AG08396 (cell line): ENCODE measurements at places on chromosomes 6 and 20.

GRCh38 chr6:9527679-9528286 is 887.1 kb downstream of the TFAP2A start:
- no peak for DNase-seq

- peak; percentile 29 for DNase-seq
These were observed 46.9 kb upstream of the BACH2 start for GRCh38 chr6:90343576-90343975.

DNA sequence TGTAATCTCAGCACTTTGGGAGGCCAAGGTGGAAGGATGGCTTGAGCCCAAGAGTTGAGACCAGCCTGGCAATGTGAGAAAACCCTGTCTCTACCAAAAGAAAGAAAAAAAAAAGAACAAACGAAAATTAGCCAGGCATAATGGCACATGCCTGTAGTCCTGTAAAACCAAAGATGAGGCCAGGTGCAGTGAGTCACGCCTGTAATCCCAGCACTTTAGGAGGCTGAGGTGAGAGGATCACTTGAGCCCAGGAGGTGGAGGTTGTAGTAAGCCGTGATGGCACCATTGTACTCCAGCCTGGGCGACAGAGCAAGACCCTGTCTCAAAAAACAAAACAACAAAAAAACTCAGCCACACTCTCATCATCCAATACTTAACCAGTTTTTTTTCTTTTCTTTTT is 32.5 kb upstream of the KIF3B start:
- DNase-seq: no peak

GRCh38 chr20:1875762-1876161 is 19.4 kb upstream of the SIRPA start:
- DNase-seq: no peak

GRCh38 chr6:163739966-163740365 is 325.4 kb downstream of the QKI start:
- DNase-seq: no peak

DNA sequence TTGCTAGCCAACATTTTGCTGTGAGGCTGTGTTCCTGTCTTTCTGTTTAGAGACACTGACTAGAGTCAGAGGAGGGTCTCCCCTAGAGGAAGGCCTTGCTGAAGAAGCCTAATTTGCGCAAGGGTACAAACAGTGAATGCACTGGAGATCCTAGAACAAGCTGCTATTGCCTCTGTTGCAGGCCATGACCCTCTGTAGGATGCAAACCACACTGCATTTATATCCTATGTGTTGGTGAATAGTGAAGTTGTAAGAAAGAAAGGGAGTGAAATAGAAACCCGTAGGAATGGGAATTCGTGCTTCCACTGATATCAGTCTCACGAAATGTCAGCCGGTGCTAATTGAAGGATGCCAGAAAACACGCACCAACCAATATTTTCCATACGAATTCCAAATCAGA is 88.2 kb downstream of the GJA1 start:
- no peak for DNase-seq

DNA sequence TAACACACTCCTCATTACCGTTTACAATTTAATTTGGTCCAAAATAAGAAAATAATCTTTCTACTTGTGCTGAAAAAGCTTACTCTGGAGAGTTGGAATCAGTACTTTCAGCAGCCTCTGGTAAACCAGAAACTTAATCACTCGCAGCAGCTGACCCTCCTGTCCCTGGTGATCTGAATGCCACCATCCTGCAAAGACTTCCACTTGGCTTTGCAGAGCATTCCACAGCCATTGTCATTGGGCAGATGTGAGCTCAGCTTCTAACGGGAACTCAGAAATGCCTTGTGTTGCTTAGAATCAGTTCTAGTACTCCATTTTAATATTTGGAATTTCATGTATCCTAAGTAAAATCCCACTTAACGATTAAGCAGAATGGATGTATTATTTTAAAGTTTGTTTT is 59.7 kb downstream of the PHACTR1 start:
- no peak for DNase-seq

DNA sequence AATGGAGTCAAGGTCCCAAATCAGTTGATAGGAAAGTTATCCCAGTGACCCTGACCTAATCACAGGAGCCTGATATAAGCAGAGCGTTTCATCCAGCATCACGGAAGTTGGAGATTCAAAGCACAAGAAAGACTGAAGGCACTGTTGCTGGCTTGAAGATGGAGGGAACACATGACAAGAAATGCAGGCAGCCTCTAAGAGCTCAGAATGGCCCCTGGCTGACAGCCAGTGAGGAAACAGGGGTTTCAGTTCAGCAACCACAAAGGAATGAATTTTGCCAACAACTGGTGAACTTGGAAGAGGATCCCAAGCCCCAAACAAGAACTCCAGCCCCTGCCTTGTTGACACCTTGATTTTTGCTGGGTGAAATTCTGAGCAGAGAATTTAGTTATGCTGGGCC is 778.5 kb downstream of the MAFB start:
- DNase-seq: no peak

GRCh38 chr20:34621383-34622367 is 55.2 kb downstream of the PIGU start:
- DNase-seq: no peak

- no peak for DNase-seq
These were observed 203.9 kb downstream of the HAO1 start for GRCh38 chr20:7736336-7736735.

- peak; percentile 52 for DNase-seq
These were observed 719 bp downstream of the SMPD2 start for GRCh38 chr6:109441069-109441816.

DNA sequence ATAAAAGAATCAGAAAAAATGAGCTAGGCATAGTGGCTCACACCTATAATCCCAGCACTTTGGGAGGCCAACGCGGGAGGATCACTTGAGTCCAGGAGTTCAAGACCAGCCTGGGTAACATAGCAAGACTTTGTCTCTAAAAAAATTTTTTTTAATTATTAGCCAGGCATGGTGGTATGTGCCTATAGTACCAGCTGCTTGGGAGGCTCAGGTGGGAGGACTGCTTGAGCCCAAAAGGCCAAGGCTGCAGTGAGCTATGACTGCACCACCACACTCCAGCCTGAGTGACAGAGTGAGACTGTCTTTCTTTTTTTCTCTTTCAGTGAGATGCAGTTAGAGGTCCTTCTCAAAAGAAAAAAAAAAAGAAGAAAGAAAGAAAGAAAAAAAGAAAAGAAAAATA is 8.5 kb upstream of the SNRPC start:
- no peak for DNase-seq

DNA sequence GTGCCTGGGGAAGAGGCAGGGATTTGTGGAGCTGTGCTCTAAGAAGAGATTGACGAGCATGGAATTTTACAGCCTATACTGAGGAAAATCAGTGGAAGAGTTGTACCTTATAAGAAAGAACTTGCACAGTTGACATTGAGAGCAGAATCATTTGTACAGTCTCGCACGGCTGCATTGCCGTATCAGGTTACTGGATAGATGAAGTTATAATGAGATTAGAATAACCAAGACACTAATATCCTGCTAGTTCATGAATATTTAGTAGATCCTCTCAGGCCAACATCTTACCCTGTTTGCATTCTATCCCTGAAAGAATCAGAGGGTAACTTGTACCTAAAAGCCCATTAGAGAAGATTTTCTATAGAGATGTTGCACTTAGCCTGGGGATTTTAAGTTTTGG is 447.1 kb downstream of the PREX1 start:
- no peak for DNase-seq

- no peak for DNase-seq
These were observed 5.7 kb downstream of the LAMA2 start for GRCh38 chr6:128888444-128889175.

GRCh38 chr6:49409951-49410542 is 53.0 kb downstream of the MMUT start:
- peak; percentile 48 for DNase-seq

DNA sequence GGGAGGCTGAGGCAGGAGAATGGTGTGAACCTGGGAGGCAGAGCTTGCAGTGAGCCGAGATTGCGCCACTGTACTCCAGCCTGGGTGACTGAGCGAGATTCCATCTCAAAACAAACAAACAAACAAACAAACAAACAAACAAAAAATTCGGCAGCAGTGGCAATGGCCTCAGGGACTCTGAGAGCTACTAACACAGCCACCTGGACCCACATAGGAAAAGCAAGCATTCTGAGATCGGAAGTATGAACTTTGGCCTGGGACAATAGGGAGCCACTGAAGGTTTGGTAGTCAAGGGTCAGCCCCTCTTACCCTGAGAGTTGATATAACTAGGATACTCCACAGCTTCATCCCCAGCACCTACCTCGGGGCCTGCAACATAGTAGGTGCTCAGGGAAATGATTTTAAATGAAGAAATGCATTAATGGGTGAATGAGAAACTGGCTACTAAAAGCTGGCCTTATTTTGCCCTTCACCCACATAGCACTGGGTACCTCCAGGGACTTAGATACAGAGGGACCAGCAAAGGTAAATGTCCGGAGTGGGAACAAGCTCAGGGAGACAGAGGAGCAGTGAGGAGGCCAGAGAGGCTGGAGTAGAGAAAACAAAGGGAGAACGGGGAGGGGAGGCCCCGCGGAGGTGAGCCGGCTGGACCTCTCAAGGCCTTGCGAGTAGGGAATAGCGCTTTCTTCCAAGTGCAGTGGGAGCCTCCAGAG is 46.6 kb upstream of the PTGIS start:
- no peak for DNase-seq

GRCh38 chr20:3723284-3723683 is 9.2 kb upstream of the HSPA12B start:
- no peak for DNase-seq

DNA sequence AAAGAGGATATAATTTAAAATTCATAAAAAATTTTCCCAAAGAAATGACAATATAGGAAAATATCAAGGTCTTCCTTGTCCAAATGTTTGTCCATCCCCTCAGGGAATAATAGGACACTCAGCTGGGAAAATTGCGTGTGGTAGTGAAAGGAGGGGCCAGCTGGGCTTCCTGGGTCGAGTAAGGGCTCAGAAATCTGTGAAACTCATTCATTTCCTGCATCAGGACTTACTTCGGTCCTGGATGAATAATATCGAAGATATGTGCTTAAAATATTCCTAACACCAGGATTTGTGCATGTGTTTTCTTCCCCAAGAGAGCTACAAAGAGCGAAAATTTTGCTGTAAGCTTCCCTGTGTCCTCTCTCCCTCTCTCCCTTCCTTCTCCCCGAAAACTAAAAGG is 118.2 kb upstream of the GJE1 start:
- DNase-seq: peak; percentile 30

- no peak for DNase-seq
These were observed 129.9 kb downstream of the LRFN2 start for GRCh38 chr6:40457261-40457660.

DNA sequence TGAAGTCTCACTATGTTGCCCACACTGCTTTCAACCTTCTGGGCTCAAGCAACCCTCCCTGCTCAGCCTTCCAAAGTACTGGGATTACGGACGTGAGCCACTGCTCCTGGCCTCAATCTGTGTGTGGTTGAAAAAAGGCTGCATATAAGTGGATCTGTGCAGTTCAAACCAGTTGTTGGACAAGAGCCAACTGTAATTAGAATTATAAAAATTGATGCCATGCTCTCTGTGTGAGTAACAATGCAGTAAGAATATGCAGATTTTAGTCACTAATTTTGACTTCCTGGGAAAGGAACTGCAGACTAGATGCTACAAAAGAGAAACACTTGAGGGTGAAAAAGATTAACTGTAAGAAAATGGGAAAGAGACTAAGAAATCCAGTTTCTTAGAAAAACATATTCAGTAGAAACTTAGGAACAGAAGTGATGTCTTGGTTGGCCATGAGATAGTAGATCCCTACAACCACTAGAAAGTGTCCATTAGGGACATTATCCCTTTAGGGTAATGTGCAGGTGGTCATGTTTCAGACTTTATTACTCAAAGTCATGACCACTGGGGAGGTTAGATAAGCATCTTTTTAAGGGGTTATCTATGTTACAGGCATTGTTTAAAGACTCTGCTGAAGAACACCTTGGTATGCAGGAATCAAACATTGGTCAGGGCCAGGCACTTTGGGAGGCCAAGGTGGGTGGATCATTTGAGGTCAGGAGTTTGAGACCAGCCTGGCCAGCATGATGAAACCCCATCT is 26.3 kb downstream of the ITCH start:
- DNase-seq: no peak

- DNase-seq: no peak
These were observed 324.7 kb upstream of the JARID2 start for GRCh38 chr6:14921170-14921569.

DNA sequence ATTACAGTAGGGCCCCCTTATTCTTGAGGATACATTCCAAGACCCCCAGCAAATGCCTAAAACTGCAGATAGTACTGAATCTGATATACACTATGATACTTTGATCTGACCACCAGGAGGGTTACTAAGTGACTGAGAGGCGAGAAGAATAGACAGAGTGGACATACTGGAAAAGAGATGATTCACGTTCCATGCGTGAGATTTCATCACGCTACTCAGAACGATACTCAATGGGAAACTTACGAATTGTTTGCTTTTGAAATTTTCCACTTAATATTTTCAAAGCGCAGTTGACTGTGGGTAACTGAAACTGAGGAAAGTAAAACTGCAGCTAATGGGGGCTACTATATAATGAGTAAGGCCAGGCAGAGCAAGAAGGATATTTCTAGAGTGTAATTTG is 60.8 kb downstream of the STX11 start:
- DNase-seq: no peak

DNA sequence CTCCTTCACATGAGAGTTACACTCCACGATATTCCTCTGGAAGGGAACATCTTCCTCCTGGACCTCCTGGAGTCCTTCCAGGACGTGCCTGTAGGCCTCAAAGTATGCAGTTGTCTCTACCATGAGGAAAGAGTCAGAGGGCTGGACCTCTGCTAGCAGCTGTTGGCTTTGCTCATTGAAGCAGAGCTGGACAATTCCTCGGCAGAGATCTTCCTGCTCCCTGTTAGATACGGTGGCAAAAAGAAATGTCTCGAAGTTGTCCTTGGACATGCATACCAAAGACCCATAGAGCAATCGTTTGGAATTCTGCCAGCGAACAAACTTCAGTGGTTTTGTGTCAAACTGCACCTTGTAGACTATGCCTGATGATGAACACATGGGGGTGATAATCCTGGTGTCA is 7.7 kb downstream of the ZNFX1 start:
- peak; percentile 63 for DNase-seq

DNA sequence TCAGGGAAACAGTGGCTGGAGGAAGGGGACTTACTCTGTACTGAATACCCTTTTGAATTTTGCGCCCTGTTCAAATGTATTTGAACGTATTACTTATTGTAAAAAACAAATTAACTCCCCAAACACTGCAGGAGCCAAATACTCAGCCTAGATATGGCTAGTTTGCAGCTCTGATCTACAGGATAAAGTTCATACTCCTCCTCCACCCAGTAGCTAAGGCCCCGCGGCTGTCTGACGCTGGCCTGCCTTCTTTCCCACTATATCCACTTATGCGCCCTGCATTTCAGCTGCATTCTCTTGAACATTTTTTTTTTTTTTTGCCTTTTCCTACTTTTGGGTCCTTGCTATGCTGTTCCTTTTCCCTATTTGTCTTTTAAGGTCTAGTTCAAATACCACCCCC is 6.5 kb downstream of the GSS start:
- no peak for DNase-seq

GRCh38 chr20:32642257-32643046 is 31.3 kb downstream of the C20orf203 start:
- DNase-seq: no peak

GRCh38 chr20:35238170-35238569 is 11.7 kb downstream of the MMP24 start:
- DNase-seq: no peak

- no peak for DNase-seq
These were observed 108.5 kb downstream of the EPM2A start for GRCh38 chr6:145626857-145627256.

GRCh38 chr20:59645761-59646171 is 41.4 kb downstream of the PHACTR3 start:
- no peak for DNase-seq

GRCh38 chr6:144667532-144668503 is 382.7 kb downstream of the UTRN start:
- DNase-seq: no peak
